Activated naive CD8-positive, alpha-beta T cell treated with anti-CD3 and anti-CD28 coated beads, Interleukin-2, amount 10 ng/mL, durations not matched to agents 7 days and 5 days (primary cell): ENCODE measurements at places on chromosomes 2 and 18. TPM values are rescaled to one million over a fixed set of nuclear protein-coding genes. Genes with fewer than 3 reads are reported as not detected.

Gene ESPNL
- total RNA-seq = 0.11 TPM

Gene ZBTB14
- total RNA-seq = 34.3 TPM

Gene SERPINB13
- total RNA-seq = not detected

Gene RTKN
- 0.80 TPM for total RNA-seq

Gene MDH1B
- total RNA-seq = 0.34 TPM

Gene ZBTB7C
- total RNA-seq = not detected

Gene NFATC1
- 50.8 TPM for total RNA-seq

Gene ALPG
- total RNA-seq = not detected

Gene ZNF396
- total RNA-seq = 2.8 TPM

Gene CFAP65
- not detected for total RNA-seq

Gene CD8A
- 683 TPM for total RNA-seq

Gene EIF2AK2
- 121 TPM for total RNA-seq

Gene NEU2
- not detected for total RNA-seq

Gene AKAIN1
- total RNA-seq = not detected

Gene FEV
- total RNA-seq = not detected

Gene MOGAT1
- total RNA-seq = not detected

Gene DAW1
- total RNA-seq = not detected

Gene OXER1
- total RNA-seq = not detected

Gene DNAJC5G
- total RNA-seq = not detected

Gene GKN2
- total RNA-seq = not detected

Gene SLC8A1
- 0.68 TPM for total RNA-seq

Gene LIMS1
- total RNA-seq = 46.2 TPM

Gene OSR1
- total RNA-seq = not detected

Gene CPO
- total RNA-seq = not detected

Gene EFR3B
- 0.08 TPM for total RNA-seq

Gene TMEM87B
- total RNA-seq = 24.2 TPM

Gene CNTNAP5
- not detected for total RNA-seq

Gene DTNA
- total RNA-seq = not detected

Gene DHRS9
- total RNA-seq = 0.36 TPM

Gene IL37
- total RNA-seq = not detected

Gene IL36G
- not detected for total RNA-seq

Gene TXNDC9
- 32.2 TPM for total RNA-seq

Gene FLACC1
- total RNA-seq = 2.9 TPM

Gene HAAO
- 0.28 TPM for total RNA-seq

Gene LOXHD1
- 0.26 TPM for total RNA-seq

Gene KHK
- 13.7 TPM for total RNA-seq

Gene THSD7B
- total RNA-seq = not detected

Gene MGAT4A
- 124 TPM for total RNA-seq

Gene NEURL3
- total RNA-seq = not detected

Gene UCN
- total RNA-seq = 3.7 TPM

Gene SERPINB7
- total RNA-seq = not detected

Gene PAX3
- not detected for total RNA-seq

Gene ZNF512
- 55.0 TPM for total RNA-seq

Gene LRRTM1
- total RNA-seq = not detected

Gene CFLAR
- 139 TPM for total RNA-seq

Gene C18orf32
- 29.1 TPM for total RNA-seq

Gene PJVK
- 2.5 TPM for total RNA-seq

Gene GREB1L
- not detected for total RNA-seq

Gene DNAH7
- not detected for total RNA-seq

Gene DSG2
- total RNA-seq = 0.25 TPM

Gene TMEM178A
- total RNA-seq = 0.23 TPM

Gene AQP12A
- total RNA-seq = not detected
